ENCODE measurements at places on chromosomes 2 and 18.
A peak's percentile ranks its signal among the peaks of the same experiment; 100 is the strongest.

- DNase-seq, result peak; percentile 11
Measured at GRCh38 chr2:101558740-101559525, 84.0 kb upstream of the RFX8 start.

DNA sequence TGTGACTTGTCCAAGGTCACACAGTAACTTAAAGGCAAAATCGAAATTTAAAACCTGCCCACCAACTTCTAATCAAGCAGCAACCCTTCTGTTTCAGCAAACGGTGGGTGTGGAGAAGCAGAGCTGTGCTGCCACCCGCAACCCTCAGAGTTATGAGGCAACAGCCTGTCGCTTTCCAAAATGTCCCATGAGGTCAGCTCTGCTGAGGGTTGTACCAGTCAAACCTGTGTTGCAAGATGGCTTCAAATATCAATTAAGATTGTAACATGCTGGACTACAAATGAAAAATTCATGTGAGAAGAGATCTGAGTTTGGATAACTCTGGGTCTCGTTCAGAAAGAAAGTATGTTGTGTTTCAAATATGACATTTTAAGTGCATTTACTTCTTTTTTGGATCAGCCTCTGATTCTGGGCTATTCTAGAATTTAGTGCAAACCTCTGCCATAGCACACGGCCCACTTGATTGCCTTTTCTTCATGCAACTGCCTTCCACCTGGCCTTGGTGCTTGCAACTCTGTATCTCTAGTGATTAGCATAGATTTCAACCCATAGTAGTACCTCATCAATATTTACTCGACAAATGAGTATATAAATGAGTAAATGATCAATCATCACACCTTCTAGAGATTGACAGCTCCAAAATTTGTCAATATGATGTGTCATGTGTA, 69.3 kb downstream of the TIMM21 start:
- DNase-seq, result no peak

- no peak for DNase-seq
Measured at GRCh38 chr2:166341426-166341825, 34.3 kb downstream of the SCN9A start.

GRCh38 chr18:33755931-33756560, 178.0 kb downstream of the ASXL3 start:
- peak; percentile 94 for DNase-seq

- DNase-seq, result peak; percentile 71
Measured at GRCh38 chr2:207474863-207475485, 54.8 kb upstream of the CREB1 start.

GRCh38 chr18:28281400-28281799, 104.5 kb upstream of the CDH2 start:
- no peak for DNase-seq

- peak; percentile 58 for DNase-seq
Measured at GRCh38 chr18:21391074-21391673, 149.1 kb downstream of the GREB1L start.

GRCh38 chr2:236102971-236103370, 65.2 kb downstream of the GBX2 start:
- no peak for DNase-seq

GRCh38 chr2:229073935-229074334, 197.2 kb downstream of the PID1 start:
- DNase-seq, result no peak

GRCh38 chr2:207484444-207485391, 45.0 kb upstream of the CREB1 start:
- peak; percentile 37 for DNase-seq

- no peak for DNase-seq
Measured at GRCh38 chr18:850960-851359, 38.9 kb upstream of the YES1 start.

- DNase-seq, result no peak
Measured at GRCh38 chr2:231869704-231870103, 56.5 kb downstream of the NPPC start.

- peak; percentile 8 for DNase-seq
Measured at GRCh38 chr2:18752667-18753422, 163.5 kb upstream of the NT5C1B start.

DNA sequence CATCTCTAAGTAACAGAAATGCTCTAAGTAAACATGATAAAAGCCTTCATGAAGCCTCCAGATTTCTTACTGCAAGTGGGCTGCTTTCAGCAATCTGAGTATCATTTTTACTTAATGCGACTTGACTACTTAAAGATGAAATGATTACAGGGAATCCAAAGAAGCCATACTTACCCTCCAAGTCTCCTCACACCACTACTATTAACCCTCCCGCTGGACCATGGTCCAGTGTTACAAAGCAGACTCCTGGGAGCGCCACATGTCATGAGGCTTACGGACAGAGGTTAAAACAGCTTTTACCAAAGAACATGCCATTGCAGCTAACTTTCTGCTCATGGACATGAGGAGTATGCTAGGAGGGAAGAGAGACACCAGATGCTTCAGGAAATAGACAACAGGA, 46.4 kb downstream of the LPIN2 start:
- DNase-seq, result no peak

GRCh38 chr2:28034696-28035095, 144.2 kb downstream of the BABAM2 start:
- no peak for DNase-seq

GRCh38 chr2:171346723-171347557, 86.8 kb downstream of the METTL8 start:
- DNase-seq, result peak; percentile 22

- no peak for DNase-seq
Measured at GRCh38 chr2:232075859-232076258, 114.3 kb downstream of the DIS3L2 start.

GRCh38 chr18:77524909-77525308, 275.3 kb downstream of the GALR1 start:
- no peak for DNase-seq

DNA sequence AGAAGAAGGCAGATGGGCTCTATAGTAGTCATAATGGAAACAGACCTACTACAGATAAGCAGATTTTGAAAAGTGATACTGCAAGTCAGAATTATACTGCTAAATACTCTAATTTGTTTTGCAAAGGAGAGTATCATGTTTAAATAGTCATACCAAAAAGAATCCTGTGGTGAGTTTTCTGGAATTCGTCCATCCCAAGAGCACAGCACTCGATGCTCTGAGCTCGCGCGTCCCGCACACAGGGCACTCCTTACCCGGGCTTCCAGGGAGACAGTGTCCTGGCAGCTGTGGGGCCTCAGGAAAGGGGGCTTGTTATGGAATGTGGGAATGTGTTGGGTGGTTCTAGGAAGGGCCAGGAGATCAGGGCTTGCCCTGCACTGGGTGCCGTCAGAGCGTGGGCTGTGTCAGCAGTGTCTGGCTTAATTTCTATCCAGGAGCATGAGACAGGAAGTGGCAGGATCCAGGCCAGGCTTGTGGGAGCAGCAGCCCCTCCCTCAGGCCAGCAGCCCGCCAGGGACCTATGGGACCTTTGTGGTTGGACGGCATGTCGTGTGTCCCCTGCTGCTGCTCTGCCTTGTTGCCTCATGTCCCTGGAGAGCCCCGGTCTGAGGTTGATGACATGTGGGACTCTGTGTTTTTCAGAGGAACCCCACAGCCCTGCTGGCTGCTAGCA, 193.2 kb upstream of the TPO start:
- DNase-seq, result peak; percentile 30

- no peak for DNase-seq
Measured at GRCh38 chr2:171004363-171004762, 75.3 kb downstream of the GORASP2 start.

DNA sequence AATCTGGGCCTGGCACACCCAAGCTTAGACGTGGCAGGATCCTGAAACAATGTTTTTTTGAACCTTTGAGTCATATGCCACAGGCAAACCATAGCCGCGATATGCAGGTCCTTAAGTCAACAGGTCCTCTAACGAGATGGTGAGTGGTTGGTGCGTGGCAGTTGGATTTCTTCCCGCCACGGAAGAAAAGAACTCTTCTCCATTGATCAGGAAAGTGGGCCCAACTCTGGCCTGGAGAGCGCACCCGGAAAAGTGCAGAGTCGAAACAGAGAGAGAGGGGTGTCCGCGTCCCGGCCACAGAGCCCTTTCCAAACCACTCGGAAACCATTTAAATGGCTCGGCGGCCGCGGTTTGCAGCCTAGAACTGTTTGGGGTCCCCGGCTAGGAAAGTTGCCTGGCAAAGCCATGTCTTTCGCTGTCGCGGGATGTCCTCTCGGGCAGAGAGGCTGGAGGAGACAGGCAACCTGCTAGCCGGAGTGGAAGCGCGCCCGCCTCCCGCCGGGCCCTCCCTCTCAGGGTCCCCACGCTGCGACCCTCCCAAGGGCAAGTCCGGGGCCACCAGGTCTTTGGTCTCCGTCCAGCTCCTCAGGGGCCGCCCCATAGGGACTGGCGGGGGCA, 777 bp downstream of the GALNT3 start:
- DNase-seq, result no peak

DNA sequence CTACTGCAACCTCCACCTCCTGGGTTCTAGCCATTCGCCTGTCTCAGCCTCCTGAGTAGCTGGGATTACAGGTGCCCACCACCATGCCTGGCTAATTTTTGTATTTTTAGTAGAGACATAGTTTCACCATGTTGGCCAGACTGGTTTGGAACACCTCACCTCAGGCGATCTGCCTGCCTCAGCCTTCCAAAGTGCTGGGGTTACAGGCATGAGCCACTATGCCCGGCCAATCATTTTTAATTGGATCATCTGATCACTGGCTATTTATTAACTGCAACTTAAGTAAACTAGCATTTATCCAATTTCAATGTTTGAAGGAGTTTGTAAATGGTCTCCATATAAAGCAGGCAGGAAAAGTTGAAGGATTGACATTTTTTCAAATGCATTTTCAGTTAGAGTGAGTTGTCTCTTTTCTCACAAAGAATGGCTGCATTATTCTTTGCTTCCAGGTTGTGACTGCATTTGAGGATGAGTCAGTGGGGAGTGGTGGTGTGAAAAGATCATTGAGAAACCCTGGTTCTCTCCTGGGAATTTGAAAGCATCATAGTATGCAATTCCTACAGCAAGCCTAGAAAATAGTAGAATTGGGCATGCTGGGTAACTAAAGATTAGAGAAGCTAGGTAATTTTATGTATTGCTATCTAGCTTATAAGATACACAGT, 431.1 kb upstream of the ZEB2 start:
- peak; percentile 93 for DNase-seq

GRCh38 chr2:225428360-225428759, 28.9 kb downstream of the NYAP2 start:
- DNase-seq, result no peak

- DNase-seq, result peak; percentile 37
Measured at GRCh38 chr2:56244911-56245530, 61.2 kb downstream of the CCDC85A start.

DNA sequence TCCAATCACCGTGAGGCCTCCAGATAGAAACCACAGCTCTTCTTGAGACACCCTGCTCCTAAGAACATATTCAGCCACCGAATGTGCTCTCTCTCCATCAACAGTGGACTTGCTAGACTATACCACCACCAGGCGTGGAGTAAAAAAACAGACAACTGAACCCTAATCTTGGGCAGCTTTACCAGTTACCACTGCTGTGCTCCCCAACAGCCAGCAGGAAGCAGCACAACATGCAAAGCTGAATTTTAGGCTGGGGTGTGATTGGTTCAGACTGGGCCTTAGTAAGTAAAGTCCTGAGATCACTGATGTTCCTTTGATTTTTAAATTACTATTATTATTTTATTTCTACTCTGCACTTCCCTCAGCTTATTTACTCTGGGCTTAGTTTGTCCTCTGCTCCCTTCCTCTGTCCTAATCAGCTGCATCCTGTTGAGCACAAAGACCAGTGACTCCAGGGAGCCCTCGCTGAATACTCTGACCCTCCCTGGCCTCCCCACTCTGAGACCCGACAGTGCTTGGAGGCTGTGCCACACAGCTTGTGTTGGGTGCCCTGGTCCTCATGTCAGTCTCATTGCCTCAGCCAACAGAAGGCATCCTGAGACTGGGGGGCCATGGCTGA, 21.9 kb downstream of the MRPL35 start:
- DNase-seq, result peak; percentile 57

DNA sequence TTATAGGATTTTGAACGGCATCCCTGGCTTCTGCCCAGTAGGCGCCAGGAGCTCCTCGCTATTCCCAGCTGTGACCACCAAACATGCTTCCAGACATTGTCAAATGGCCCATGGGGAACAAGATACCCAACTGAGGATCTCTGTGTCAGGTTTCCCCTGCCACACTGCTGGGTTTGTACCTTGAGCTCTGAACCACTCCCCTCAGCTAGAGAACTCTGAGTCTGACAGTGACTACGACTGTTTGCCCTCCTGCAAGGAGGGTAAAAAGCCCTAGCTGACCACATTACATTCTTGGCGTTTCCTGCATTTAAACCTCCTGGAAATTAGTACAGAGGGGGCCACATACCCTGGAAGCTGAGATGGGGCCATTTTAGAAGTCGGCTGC, 12.4 kb downstream of the LRRFIP1 start:
- DNase-seq, result no peak

DNA sequence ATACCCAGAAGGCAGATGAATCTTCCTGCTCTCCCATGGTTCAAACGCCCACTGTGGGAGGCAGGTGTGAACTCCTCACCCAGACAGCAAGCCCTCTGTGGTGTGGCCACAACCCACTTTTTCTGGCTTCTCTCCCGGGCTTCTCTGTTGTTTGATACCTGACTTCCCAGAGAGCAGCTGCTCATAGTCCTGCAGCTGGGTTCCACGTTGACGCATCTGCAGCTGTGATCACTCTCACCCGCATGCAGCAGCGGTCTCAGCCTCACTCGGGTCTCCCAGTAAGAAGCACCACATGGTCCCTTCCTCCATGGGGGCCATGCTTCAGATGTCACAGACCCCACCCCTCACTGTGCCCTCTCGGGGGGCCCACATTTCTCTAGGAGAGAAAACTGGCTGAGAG, 3.5 kb downstream of the ASPRV1 start:
- no peak for DNase-seq

DNA sequence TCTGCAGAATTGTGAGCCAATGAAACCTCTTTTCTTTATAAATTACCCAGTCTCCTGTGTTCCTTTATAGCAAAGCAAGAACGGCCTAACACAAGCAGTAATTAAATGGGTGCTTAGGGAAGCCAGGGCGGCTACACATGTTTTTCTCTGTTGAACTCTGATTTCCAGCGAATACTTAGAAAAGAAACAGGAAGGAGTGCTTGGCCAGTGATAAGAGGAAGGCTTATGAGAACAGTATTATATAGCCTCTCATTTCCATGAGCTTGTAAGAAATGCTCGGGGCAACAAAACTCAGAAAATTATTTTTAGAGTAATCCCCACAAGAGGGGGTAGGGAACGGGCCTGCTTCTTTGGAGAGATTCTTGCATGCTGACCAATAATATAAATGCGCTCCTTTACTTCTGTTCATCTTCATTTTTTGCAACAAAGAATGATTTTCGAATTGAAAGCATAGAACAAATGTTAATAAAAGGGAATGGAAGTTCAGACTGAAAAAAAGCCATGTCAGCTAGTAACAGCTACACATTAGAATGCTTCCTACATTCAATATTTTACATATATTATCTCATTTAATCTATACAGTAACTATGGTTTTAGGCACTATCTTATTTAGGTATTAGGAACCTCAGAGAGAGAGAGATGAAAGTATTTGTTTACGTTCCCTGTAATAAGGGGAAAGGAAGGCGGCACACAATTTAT, 49.7 kb upstream of the CCDC85A start:
- DNase-seq, result no peak

DNA sequence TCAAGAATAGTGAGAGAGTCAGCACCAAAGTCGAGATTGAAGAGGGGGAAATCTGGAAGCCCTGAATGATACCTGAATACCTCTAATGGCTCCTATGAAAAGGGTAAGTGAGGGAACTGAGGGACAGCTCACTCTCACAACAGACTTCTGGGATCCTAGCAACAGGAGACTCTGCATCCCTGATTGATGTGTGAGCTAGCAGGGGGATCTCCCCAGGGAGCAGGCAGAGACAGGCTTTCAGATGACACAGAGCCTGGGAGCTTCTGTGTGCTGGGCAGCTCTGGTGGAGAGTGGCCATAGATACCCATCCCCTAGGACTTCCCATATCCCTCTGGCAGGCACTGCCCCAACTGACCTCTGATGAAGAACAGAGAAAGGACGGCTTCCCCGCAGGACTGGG, 206.2 kb downstream of the EXOC6B start:
- peak; percentile 16 for DNase-seq

All from fibroblast of skin of right biceps (primary cell).